ENCODE measurements at places on chromosomes 5 and 9.

- no peak for DNase-seq
Observed at GRCh38 chr5:63211448-63212132, 633.0 kb downstream of the LRRC70 start.

GRCh38 chr9:80465556-80465955 is 893.8 kb downstream of the TLE4 start:
- DNase-seq, result no peak

DNA sequence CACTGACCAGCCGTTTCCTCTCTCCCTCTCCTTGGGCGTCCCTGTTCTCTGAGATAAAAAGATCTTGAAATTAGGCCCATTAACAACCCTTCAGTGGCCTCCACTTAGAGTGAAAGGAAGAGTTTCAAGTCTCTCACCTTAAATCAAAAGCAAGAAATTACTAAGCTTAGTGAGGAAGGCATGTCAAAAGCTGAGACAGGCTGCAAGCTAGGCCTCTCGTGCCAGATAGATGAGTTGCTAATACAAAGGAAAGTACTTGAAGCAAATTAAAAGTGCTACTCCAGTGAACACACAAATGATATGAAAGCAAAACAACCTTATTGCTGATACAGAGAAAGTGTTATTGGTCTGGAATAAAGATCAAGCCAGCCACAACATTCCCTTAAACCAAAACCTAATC is 331.3 kb upstream of the SEMA6A start:
- no peak for DNase-seq

- DNase-seq, result no peak
Observed at GRCh38 chr9:77606526-77606925, 41.6 kb downstream of the GNA14 start.

GRCh38 chr5:169911448-169912212 is 68.7 kb downstream of the INSYN2B start:
- DNase-seq, result no peak

DNA sequence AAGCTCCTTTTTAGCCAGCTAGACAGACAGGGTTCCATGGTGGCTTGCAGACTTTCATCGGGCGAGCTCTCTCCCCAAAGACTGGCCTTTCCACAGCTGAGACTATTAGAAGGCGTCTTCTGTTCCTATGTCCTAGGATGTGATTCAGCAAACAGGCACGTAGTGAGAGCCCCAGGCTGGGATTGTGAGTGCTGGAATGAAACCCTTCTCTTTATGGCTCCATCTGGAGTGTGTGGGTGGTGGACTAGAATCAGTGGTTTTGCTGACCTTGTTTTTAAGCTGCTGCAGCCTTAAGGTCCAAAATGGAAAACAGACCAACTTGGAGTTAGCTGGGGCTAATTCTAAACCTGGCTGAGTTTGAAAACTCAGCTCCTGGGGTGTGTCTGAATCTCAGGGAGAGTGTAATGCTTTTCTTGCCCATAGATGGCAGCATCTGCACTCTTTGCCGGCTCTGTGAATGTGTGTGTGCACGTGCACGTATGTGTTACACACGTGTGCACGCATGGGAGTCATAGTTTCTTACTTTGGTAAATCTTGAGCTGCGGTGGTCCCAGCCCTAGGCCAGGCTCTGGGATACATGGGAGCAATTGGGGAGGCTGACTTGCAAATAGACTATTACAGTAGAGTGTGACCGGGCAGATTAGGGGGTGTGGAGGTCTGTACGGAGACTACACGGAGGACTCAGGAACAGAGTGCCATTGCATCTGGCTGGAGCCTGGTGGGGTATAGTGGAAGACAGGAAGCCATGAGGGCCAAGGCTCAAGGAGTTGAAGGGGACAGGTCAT is 10.7 kb downstream of the GSN start:
- no peak for DNase-seq

DNA sequence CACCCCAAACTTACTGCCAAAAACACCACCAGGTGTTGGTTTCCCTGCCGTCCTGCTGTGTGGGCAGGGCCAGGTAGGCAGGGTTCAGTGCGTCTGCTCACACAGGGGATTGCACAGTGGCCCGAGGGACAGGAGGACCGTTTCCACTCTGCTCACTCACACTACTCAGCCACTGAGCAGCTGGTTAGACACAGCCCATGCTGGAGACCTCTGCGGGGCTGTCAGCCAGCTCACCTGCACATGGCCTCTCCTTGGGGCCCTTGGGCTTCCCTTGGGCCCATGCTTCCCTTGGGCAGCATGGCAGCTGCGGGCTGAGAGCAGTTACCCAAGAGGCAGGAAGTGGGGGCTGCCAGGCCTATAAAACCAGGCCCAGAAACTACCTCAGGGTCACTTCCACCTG is 79.0 kb downstream of the SYK start:
- DNase-seq, result no peak

Measured in stimulated activated CD4-positive, alpha-beta T cell treated with anti-CD3 and anti-CD28 coated beads, Interleukin-1b, Interleukin-23, amount 100 ng/mL, for 1 hour (primary cell).